ENCODE measurements at places on chromosomes 11 and 22.

DNA sequence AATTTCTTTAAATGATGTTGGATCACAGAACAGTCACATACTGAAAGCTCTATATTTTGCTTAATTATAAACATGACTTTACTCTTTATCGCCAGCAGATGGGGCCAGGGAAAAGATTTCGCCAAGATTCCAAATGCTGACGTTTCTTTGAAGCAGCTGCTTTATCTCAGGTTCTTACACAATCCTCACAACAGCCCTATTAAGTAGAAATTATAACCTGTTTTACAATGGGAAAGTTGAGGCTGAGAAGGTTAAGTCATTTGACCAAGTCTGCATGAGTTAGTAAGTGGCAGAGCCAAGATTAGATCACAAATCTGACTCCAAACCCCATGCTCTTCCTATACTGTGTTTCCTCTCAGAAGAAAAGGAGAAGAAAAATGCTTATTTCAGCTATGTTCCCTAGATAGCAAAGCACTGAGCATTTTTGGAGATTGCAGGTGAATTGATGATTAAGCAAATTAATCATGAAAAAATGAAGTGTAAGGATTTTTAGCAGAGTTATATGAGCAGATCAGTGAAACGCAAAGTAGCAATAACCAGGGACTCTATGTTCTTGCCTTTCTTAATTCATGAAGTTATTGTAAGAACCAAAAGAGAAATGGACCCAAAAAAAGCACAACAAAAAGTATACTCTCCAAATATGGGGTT lies 79.0 kb downstream of the AASDHPPT start:
- DNase-seq, result no peak

- DNase-seq, result no peak
Measured at GRCh38 chr11:36702330-36703054, 104.5 kb upstream of the RAG2 start.

DNA sequence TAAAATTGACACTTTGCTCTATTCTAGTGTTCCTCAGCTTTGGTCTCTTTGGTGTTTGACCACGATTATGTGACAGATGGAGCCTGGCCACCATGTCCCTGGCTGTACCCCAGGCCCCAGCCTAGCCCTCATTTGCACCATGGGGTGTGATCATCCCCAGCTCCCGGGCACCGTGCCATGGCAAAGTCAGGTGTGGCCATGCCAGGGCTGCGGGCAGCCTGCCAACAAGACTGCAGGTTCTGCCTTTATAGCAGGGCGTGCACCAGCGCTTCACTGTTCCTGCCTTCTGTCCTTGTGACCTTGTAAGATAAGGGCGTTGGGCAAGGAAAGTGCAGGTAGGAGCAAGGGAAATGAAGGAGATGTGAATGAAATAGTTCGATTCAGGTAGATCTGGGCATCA lies 22.4 kb upstream of the APOBEC3A start:
- DNase-seq, result no peak

DNA sequence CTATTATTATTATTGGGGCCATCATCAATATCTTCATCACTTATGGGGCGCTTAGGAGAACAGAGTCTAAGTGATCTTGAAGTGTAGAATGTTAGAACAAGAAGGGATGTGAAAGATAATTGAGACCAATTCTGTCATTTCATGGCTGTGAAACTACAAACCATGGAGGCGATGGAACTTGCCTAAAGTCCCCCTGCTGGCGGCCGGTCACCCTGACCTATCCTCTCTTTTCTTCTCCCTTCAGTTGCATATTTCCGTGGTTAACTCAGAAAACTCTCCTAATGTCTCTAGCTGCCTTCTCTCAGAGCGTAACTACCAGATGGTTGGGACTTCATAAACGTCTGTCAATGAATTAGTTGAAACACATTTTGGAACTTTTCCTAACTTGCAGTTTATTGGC lies 6.6 kb upstream of the OR4B1 start:
- no peak for DNase-seq

GRCh38 chr11:78715639-78716311 lies 141.1 kb upstream of the NARS2 start:
- DNase-seq, result peak; percentile 73

- no peak for DNase-seq
Measured at GRCh38 chr11:75474240-75474639, 41.2 kb upstream of the KLHL35 start.

DNA sequence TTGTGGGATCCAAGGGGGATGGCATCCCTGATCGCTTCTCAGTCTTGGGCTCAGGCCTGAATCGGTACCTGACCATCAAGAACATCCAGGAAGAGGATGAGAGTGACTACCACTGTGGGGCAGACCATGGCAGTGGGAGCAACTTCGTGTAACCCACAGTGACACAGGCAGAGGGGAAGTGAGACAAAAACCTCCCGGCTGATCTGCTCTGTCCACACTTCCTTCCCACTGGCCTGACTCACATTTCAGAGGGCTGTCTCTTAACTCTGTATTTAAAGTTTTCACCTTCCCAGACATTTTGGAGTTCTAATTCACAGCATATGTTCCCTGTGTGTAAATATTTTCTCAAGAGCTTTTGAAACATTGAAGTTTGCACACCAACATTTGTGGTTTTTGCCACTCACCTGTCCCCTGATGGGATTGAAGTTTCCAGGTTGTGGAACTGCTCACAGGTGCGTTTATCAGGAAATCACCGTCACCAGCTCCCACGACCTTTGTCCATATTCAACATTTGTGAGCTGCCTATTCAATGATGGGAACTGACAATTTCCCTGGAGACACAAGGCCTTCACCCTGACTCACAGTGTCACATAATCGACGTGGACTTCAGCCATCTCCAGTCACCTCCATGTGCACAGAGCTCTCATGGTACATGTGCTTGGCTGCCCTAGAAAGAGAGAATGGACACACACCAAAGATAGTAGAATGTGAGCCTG lies 99.2 kb downstream of the VPREB1 start:
- DNase-seq, result no peak

DNA sequence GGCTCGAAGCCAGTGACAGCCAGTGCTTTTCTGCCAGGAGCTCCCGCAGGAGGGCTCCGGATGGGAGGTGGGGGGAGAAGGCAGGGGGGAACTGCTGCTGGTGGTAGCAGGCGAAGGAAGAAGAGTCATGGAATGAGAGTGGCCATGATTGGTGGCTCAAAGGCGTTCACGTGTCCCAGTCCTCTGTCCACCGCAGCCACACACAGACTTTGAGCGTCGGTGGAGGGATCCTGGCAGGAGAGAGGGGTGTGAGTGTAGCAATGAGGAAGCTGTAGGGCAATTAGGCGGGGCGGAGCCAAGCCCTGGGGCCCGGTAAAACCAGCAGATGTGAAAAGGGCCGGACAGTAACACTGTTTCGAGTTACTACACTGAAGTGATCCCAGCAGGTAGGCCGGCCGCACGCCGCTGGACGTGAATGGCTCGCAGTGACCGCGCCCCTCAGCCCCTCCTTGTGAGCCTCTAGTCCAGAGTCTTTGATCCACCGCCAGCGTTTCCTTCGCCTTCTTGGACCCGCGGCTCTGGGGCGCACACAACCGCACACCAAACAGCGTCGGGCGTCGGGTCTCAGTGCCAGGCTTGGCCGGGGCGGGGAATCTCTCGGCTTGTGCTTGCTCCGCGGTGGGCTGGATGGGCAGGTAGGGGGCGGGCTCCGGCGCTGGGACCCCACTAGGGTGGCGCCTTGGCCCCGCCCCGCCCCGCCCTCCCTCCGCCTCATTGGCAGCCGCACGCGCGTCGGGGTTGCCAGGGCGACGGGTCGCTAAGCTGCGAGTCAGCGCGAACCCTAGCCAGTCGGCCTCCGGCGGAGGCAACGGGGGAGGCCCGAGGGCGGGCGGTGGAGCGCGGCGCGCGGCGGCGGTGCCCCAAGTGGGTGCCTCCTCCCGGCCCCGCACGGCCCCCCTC lies at the start of gene LRRC10B:
Gene LRRC10B (plus strand): TSS at position 788 of the 900 bp plus-strand sequence. CDS start 250 bp downstream, outside the sequence.
- DNase-seq, result no peak

DNA sequence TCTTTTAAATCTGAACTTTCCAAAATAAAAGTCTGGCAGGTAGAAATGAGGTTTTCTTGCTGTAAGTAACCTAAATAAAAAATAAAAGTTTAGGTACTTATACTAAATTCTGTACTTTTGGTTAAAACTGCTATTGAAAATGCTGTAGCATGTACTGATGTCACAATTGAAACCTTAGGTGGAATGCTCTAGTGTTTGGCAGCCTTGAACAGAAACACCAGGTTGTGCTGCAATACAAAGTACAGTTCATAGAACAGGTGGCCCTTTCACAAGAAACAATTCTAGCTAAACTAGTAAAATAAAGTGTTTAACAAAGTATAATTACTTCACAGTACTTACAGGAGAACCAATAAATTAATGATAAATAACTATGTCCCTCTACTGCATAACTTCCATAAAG lies 25.1 kb downstream of the NPAT start:
- no peak for DNase-seq

- DNase-seq, result no peak
Measured at GRCh38 chr22:26213826-26214225, 44.6 kb downstream of the SEZ6L start.

DNA sequence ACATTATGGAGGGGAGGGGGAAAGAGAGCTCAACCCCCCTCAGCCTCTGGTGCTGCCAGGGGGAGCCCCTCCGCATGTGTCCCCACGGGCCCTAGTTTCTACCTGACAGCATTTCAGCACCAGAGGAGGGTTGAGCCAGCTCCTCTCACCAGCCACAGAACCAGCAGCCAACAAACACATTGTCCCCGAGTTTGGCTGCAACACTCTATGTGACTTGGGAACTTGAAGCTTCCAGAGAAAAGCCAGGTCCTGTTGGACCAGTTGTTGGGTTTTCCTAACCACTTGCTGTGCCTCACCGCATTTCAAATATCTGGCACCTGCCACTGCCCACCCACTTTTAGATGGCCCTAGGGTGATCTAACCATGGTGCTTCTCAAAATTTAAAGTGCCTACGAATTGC lies 13.5 kb downstream of the TMA7B start:
- DNase-seq, result no peak

GRCh38 chr22:25602445-25602844 lies 38.0 kb downstream of the GRK3 start:
- no peak for DNase-seq

- DNase-seq, result no peak
Measured at GRCh38 chr11:119209186-119209585, 3.0 kb downstream of the CBL start.

DNA sequence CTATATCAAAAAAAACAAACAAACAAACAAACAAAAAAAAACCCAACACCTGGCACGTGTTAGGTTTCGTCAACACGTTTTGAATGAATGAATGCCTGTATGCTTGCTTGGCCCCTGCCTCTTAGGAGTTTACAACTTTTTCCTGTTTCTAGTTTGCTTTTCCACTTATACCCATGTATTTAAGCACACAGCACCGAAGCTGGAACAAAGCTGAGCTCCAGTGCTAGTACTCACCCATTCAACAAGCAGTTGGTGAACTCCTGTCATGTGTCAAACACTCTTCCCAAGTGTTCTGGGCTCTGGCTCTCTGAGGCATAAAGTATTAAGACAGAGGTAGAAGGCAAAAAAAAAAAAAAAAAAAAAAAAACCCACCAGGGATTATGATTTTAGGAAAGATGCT lies 599.3 kb downstream of the BUD13 start:
- DNase-seq, result no peak

DNA sequence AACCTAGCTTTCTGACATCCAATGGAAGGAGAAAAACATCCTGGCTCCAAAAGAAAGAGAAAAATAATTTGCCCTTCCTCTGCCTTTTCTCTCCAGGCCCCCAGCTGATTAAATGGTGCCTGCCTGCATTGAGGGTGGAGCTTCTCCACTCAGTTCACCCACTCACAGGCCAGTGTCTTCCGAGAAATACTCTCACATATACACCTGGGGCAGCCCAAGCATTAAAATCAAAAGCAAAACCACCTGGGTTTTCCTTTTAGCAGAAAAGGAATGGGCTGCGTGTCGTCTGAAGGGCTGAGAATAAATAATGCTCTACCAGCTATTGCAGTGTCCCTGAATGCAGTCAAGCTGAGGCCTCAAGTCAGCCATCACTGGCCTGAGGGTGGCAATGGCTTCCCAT lies 1143.8 kb upstream of the TENM4 start:
- DNase-seq, result no peak

- no peak for DNase-seq
Measured at GRCh38 chr11:14345668-14346067, 13.3 kb downstream of the RRAS2 start.

DNA sequence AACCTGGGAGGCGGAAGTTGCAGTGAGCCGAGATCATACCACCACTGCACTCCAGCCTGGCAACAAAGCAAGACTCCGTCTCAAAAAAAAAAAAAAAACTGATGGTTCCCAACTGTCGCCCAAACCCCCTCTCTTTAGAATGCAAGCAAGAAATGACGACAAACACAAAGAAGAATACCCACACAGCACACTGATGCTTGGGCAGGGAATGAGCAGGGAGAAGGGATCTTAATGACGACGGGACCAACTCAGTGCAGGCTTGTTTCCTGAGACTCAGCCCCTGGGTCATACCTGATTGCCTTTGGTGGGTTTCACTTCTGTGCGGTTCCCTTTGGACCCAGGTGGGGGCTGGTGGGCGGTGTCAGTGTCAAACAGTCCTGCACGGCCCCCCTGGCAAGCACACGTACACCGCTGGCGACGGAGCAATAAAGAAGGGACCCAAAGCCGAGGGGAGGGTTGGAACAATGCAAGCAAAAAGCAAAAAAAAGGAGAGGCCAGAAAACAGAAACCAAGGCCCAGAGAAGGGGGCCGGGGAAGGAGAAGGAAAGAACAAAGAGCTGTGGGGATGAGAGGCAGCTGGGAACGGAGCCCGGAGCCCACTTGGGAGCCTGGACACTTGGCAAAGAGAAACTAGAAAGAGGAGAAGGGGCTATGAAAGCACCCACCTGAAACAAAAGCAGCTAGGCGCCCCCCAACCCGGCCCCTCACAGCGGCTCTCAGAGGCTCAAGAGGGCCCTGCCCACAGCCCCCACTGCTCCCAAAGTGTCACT lies 99.6 kb downstream of the CELSR1 start:
- no peak for DNase-seq

GRCh38 chr11:78380615-78381051 lies 37.0 kb downstream of the GAB2 start:
- DNase-seq, result no peak

DNA sequence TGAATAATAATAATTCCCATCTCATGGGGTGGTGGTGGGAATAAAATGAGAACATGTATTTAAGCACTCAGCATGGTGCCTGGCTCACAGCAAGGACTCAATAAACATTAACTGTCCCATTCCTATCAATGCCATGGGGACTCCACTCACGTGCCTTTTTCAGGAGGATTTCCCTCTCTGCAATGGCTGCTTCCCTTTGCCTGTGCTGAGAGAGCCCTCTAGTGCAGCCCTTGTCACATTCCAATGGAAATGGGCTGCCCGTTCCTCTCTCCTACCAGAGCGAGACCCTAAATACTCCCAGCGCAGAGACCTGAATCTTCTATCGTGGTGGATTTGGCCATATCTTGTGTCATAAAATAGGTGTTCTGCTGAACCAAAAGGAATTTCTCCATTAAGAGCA lies 621.5 kb upstream of the B3GAT1 start:
- DNase-seq, result no peak

- no peak for DNase-seq
Measured at GRCh38 chr22:31871480-31871879, 72.9 kb upstream of the YWHAH start.

GRCh38 chr11:59678118-59678812 lies 9.4 kb upstream of the PATL1 start:
- DNase-seq, result no peak

- no peak for DNase-seq
Measured at GRCh38 chr11:110026858-110027626, 66.2 kb upstream of the ZC3H12C start.

GRCh38 chr11:112613051-112613972 lies 347.9 kb upstream of the NCAM1 start:
- DNase-seq, result no peak
